ENCODE measurements at places on chromosomes 3 and 15.

- no peak for DNase-seq
These were observed 418 bp downstream of the ALPK3 start for GRCh38 chr15:84817466-84818081.

DNA sequence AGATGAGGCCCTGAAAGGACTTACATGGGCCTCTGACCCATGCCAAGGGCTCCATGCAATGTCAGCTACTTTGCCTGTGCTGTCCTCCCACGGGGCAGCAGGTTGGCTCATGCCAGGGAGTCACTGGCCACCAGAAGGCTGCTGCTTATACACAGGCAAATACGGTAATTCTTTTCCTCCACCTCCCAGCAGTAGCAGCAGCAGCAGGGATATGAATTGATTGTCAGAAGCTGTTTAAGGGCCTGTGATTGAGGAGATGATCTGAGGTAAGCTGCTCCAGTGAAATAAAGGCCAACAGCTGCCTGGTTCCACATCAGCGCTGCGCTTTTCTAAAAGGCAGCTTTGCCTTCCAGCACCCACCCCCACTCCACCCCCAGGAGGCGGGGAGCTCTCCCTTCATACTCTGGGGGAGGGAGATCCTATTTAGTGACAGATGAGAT is 250.5 kb downstream of the SHQ1 start:
- no peak for DNase-seq

GRCh38 chr15:23446215-23447106 is 582 bp downstream of the GOLGA6L2 start:
- no peak for DNase-seq

- DNase-seq = no peak
These were observed 383.4 kb upstream of the GBE1 start for GRCh38 chr3:82144811-82145210.

- no peak for DNase-seq
These were observed 110.0 kb upstream of the MEF2A start for GRCh38 chr15:99455789-99456160.

DNA sequence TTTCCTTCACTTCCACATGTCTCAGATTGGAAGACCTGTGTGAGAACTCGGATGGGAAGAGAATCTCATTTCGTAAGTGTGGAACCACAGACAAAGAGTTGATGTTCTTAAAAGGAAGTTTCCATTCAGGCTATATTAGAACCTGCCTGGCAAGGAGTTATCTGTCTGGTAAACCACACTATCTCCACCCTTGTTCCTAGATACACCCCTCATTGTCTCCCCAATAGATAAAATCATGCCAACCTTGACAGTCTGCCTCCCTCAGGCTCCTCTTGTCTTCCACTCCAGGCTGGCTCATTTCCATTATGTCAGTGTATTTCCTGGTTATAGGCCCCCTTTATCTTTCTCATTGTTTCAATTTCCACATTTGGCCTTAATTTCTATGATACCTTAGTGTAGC is 89.2 kb downstream of the TMEM108 start:
- no peak for DNase-seq

DNA sequence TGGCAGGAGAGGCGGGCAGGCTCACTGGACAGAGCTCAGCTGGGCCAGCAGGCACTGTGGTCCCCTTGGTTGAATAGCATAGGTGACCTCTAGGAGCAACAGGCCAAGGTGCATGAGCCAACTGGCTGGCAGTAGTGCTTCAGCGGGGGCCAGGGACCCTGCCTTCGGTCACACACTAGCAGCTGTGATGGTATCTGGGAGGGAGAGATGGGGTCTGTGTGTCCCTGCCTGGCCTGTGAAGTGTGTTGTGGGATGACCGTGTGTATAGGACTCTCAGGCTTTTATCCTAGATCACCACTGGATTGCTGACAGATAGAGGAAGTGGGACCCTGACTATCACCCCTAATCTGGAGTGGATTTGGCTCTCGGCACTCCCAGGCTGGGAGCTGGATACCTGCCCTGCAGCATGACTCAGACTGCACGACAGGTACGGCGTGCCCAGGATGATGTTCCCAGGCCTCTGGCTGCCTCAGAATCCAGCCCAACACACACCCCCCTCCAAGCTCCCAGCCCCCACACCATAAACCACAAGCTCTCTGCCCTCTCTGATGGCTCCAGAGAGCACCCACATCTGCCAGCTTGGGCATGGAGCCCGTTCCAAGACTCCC is 7.8 kb downstream of the RPS17 start:
- no peak for DNase-seq

Measured in foreskin keratinocyte (primary cell).